ENCODE measurements at places on chromosomes 7 and 10.

DNA sequence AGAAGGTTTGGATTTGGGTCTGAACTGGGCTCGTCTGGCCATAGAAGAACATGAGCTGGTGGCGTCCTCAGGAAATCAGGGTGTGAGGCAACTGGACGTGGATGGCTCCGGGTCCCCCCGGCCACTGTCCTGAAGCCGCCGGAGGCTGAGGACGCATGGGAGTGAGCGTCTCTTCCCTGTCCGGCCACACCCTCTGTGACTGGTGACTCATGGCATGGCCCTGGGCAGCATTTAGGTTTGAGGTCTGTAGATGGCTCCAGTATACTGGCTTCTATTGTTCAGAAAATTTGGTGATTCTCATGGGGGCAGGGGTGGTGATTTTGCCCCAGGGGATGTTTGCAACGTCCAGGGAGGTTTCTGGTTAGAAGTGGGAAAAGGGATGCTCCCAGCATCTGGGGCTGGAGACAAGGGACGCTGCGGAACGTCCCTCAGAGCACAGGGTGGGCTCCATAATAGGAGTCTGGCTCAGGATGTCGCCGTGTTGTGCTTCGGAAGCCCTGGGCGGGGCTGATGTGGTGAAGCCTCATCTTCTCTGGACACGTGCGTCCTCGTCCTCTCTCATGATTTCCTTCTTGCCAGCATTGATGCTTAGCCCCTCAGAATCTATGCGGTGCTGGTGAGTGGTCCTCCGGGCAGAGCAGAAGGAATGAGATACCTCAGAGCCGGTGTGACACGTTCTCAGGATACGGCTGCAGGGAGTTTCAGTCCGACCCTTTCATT, 49.9 kb downstream of the PITRM1 start:
- DNase-seq = no peak

GRCh38 chr7:98995111-98995510, 116.8 kb downstream of the TRRAP start:
- no peak for DNase-seq

DNA sequence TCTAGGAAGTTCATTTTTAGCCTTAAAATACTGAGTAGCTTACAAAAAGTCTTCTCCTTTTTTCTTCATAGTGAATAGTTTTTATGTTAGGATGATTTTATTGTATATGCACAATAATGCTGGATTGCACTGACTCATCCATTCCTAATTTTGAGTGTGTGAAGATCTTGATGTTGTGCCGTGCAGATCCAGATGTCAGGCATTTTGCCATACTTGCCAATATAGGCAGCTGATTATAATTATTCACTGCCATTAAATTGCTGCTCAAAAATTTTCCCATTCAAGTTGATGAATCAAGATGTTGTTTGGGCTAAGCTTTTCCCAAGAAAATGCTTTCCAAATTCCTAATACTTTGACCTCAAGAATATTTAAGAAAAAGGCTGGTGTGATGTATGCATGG, 218.3 kb downstream of the AHR start:
- DNase-seq = no peak

- no peak for DNase-seq
Measured at GRCh38 chr10:128028508-128029289, 97.5 kb downstream of the MKI67 start.

DNA sequence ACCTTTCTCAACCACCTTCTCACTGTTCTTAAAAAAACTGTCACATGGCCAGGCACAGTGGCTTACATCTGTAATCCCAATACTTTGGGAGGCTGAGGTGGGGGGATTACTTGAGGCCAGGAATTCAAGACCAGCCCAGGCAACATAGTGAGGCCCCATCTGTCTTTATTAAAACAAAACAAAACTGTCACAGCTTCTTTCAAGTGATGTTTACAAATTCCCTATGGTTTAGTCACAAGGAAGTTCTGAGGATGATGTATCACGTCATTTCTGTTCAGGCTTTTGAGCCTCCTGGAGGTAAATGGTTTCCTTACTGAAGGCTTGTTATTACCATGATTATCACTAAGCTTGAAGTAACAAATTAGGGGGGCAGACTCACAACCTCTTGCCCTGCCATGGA, 186.2 kb downstream of the CFTR start:
- DNase-seq = no peak

DNA sequence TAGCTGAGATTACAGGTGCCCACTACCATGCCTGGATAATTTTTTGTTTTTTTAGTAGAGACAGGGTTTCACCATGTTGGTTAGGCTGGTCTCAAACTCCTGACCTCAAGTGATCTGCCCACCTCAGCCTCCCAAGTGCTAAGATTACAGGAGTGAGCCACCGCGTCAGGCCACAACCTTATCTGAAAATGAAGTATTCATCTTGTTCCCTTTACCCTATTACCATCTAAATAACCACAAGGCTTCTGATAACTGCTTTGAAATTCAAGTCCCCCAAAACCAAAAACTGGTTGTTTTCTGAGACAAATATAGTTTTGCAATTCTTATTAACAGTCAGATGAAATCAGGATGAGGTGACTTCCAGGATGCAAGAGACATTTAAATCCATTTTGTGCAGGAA, 2.4 kb downstream of the TCTN3 start:
- no peak for DNase-seq

DNA sequence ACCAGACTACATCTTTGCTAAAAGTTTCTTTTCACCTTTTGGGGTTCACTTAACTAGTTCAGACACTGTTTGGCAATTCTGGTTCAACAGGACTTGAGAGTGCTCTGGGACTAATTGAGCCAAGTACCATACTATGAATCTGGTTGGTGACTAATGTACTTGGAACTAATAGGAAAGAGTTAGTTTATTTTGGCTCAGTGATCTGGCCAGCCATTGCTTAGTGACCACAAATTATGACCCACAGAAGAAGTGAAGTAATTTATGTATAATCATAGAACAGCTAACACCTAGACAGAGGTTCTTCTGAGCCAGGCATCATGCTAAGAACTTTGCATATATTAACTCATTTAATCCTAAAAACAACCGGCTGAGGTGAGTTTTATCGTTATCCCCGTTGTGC, 126.5 kb upstream of the JCAD start:
- no peak for DNase-seq

DNA sequence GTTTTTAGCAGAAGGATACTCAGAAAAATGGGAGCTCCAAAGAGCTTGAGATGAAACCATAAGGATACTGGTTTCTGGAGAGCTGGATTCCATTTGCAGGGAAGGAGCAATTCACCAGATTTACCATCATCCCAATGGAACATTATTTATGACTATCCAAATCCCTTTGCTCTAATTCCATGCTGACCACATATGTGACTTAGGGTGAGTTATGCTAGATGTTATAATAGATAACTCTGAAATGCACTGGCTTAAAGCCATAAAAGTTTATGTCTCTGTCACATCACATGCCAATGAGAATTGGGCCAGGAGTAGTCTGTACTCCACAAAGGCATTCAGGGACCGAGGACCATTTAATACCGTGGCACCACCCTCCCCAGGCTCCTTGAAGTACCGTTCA, 185.2 kb downstream of the SKIDA1 start:
- no peak for DNase-seq

DNA sequence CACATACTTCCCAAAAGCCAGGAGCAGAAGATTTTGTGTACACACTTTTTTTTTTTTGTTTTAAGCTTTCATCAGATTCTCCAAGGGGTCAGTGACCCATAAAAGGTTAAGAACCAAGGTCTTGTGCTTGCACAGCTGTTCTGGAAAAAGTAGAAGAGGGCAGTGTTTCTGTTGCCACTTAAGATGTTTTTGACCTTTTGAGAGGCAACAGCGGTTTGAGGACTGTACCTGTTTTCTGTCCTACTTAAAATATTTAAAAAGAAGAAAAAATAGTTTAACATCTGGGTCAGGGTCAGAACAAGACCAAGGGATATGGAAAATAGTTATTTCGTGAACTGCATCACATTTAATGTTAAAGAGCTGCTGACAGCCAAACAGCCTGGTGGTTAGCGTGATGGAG, 32.9 kb downstream of the AUTS2 start:
- DNase-seq = no peak

DNA sequence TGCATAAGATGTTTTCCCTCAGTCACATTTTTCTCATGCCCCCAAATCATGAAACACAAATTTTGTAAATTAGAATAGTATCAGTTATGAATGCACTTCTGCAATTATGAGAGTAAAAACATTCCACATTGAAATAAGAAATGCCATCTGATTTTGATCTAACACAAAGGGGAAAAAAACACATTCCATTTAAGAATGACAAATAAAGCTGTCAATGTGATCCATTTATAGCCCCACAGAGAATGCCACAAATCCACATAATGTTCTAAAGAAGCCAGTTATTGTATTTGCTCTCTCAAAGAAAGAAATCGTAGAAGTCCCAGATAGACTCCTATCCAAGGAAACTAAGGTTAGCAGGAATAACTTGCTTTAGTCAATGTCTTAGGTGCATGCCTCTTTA, 48.7 kb upstream of the RHOBTB1 start:
- DNase-seq = no peak

DNA sequence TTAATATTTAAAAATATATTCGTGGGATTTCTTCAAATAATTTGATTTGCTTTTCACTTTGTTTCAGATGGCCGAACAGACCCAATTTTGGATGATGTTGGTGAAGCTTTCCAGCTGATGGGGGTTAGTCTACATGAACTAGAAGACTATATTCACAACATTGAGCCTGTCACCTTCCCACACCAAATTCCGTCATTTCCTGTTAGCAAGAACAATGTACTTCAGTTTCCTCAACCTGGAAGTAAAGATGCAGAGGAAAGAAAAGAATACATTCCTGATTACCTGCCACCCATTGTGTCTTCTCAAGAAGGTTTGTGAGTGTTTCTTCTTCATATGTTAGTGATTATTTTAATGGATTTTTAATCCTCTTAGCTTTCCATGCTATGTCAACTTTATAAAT, 5.9 kb downstream of the TAF3 start:
- DNase-seq = no peak

- DNase-seq = no peak
Measured at GRCh38 chr7:134315679-134316538, 821 bp downstream of the SLC35B4 start.

- DNase-seq = no peak
Measured at GRCh38 chr10:67017218-67017617, 91.4 kb downstream of the LRRTM3 start.

DNA sequence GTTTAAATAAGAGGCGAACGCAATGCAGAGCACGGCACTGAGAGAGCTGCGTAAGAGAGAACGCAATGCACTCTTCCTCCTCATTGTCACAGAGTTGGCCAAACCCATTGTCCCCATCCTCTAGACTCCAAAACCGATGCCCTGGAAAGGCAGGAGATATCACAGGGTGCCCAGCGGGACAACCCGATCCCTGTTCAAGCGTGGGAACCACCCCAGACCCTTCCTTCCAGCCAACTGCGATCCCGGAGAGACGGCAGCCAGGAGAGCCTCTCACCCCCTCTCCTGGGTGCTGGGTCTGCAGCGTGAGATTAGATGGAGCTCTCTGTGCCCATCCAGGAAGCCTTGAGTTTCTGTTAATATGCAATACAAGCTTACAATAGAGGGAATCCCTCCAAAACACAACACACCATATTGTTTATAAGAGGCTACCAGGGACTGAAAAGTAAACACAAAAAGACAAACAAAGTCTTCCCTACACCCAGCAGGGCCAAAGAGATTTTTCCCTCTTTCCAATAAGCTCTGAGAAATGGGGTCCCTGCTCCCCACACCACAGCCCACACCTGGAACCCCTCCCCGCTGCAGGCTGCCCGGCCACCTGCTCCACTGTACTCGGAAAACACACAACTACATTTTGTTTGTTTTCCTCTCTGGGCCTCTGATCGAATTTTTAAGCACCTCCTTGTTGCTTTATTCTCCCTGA, 187.6 kb downstream of the ADARB2 start:
- no peak for DNase-seq

- DNase-seq = no peak
Measured at GRCh38 chr7:44755698-44756627, 7.3 kb downstream of the ZMIZ2 start.

GRCh38 chr10:101575580-101576210, 12.4 kb downstream of the POLL start:
- DNase-seq = no peak

DNA sequence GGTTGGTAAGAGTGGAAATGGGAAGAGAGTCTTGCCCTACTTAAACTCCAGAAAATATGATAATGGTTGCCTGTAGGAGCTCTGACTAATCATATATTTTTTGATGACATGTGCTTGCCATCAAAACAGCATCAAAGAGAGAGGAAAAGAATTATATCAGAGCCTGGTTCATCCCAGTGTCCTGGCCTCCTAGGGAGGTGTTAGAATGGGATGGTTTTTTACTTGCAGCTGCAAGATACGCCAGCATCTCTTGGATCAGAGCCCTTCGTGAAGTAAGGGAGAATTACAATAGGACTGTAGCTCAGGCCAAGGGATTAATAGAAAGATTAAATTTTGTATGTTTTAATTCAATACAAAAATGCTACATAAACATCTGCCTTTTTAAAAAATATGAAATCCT, 177.6 kb upstream of the HDAC9 start:
- no peak for DNase-seq

DNA sequence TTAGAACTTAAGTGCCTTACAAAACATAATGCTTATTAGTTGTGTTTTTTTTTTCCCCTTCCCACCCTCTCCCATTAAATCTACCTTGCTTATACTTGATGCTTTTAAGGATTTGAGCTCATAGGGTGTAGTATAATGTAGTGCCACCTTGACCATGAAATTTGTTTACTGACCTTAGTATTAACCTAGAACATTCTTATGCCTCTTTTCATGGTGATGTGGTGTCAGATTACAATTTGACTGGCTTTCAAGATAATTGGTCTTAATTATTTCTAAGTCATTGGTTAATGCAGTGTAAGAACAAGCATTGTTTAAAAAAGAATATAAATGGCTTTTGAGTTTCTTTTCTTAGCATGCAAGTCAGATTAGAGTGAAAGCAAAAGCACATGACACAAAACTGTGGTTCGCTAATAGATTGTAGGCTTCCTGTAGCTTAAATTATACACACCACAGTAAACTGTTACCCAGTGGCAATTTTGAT, 61.8 kb downstream of the ADD3 start:
- DNase-seq = no peak

DNA sequence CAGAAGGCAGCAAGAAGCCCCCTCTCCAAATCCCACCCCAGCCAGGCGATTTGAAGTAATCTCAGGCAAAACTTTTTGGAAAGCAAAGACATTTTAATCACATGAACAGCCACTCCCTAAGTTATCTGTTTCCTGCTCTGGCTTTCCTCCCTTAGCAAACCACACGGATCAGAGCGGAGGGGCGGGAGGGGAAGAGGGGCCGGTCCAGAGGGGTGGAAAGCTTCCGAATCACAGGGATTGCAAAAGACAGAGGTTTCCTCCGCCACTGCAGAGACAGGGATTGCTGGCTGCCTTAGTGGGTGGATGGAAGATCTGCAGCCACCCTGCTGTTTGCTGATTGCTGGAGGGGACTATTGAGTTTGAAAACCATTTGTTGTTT, 41.2 kb downstream of the ZCCHC24 start:
- no peak for DNase-seq

GRCh38 chr7:102284891-102285539, 1.7 kb upstream of the SH2B2 start:
- DNase-seq = peak; percentile 14

DNA sequence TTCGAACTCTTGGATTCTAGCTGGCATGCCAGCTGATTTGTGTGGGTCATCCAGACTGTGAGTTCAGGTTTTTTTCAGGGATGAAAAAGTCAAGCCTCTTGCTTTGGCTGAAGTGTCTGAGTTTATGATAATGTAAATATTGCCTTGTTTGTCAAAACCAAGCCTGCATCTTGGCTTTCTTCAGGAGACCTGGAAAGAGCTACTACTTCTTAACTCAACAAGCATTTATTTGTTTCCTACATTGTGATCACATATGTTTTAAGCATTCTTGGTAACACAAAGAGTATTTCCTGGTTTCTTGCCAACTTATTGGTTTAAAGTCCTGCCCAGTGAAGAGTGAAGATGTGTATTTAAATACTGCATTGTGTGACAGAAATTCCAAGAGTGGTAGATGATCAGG, 407.1 kb downstream of the LRMDA start:
- DNase-seq = no peak
